CD4-positive, alpha-beta T cell treated with Interleukin-17A for 1 hour (primary cell): ENCODE measurements at places on chromosomes 2 and 18.

DNA sequence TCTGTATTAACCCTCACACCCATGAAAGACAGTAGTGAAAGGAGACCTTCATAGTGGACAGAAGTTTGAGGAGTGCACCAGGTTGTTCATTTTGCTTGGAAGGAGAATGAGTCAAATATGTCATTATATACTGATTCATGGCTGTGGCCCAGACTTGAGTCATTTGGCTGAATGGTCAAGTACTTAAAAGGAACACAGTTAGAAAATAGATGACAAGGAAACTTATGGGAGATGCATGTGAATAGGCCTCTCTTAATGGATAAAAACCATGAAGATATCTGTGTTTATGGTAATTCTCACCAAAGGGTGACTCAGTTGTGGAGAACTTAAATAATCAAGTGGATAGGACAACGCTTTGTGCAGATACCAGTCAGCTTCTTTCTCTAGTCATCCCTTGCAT is 524.7 kb upstream of the CNTNAP5 start:
- no peak for DNase-seq

- no peak for DNase-seq
Measured at GRCh38 chr2:69683170-69683971, 39.8 kb upstream of the AAK1 start.

GRCh38 chr2:229129738-229130371 is 141.2 kb downstream of the PID1 start:
- no peak for DNase-seq

- DNase-seq: no peak
Measured at GRCh38 chr18:22691946-22692710, 241.0 kb upstream of the RBBP8 start.

DNA sequence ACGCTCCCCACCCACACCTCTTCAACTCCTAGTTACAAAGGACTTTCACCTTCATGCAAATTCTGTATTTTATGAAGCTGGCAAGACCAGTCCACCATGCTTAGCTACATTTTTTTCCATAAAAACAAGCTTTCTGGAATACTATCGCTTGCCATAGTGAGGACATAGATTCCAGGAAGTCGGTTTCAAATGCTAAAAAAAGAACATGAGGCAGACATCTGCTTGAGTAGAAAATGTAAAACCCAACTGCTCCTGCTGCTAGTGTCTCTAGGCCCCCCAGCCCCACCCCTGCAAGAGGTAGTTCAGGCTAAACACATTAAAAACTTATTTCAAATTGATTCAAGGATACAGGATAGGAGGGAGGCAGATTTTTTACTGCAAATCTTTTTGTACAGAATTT is 148.9 kb downstream of the SMAD2 start:
- no peak for DNase-seq

DNA sequence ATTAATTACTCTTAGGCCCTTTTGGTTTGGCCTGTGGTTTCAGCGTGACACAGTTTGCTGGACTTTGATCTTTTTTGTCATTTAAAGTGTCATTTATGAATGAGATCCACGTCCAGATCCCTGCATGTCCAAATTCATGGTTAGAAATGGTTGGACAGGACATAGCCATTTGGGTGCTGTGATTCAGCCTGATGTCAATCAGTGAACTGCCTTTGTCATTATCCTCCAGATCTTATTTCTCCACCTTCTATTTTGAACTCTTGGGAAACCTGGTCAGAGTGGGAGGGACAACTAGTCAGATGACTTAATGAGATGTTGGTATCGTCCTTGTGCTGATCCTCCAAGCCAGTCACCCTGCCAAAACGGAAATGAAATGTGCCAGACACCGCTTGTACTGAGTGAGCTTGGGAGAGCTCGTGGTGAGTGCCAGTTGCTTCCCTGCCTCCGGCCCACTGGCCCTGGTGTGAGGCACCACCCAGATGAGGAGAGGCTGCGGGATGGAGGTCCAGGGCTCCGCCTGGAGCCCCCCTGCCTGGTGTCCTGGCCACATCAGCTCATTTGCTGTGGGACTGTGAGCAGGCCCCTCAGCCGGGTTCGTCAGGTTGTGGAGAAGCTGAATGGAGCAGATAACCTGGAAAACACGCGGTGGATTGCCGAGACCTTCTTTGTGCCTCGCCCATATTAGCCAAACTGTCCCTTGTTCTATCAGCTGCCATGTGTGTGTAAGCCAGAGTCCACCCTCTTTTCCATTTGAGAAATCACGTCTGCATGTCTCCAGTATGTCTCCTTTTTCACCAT is 70.1 kb downstream of the DGKD start:
- no peak for DNase-seq
